ENCODE measurements at places on chromosomes 3 and 15.

DNA sequence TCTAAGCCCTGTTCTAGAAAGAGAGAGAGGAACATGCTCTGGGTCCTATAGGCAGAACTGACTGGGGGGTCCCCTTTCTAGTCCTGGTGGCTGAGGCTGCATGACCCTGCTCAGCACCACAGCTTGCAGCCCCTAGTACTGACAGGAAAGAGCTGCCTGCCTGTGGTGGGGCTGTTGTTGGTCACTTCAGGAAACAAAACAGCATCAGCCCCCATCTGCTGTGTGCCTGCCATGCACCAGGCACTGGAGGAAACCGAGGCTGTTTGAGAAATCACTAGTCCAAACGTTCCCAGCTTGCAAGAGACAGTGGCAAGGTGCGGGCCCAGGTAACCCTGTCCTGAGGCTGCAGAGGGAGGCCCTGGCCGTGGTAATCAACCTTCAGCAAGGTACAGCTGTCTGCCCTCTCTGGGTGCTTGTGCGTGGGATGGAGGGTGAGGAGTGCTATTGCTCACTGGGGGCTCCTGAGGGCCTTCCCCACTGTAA is 90.6 kb downstream of the IQSEC1 start:
- DNase-seq: no peak

DNA sequence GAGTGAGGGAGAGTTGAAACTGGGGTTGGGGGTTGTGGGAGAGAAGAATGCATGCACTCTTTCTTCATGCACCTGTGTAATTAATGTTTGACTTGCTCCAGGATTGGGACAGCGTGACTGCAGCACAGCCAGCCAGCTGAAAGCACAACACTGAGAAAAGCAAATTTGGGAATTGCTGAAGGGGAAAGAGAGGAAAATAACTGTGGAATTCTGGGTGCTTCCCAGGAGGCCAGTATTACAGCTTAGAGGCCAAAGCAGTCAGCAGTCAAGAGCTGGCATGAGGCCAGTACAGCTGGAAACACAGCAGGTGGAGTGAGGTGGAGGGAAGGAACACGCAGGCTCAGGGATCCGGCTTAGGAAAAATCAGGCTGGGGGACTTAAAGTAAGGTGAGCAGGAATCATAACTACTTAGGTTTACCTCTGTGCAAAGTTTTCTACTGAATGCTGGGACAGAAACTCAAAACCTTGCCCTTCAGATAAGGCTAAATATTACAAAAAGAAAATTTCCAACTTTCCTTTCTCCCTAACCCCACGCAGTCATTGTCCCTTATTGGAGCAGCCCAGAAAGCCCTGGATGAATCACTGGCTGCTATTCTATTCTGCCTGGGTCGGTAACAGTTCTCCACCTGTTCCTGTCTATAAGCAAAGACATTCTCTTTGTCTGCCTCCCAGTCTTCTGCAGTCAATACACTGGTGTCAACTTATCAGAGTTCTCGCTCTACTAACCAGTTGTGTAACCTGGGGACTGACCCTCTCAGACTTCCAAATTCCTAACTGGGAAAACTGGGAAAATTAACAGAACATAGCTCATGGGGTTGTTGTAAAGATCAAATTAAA is 167.2 kb downstream of the MAGI1 start:
- no peak for DNase-seq

- DNase-seq: no peak
Measured at GRCh38 chr3:133479895-133480669, 80.2 kb downstream of the BFSP2 start.

DNA sequence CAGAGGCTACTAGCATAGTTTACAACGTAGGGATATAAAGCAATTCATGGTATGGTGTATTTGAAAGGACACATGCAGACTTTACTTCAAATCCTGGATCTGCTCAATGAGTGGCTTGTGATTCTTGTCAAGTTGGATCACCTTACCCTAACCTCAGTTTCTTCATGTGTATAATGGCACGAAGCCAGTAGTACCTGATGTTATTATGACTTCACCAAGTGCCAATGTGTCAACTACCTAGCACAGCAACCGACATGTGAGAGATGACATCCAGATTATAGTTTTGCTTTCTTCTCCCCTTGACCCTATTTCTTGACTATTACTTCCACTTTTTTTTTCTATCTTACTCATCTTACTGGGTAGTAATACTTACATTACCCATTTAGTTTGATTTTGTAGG is 304.5 kb downstream of the RBMS3 start:
- DNase-seq: no peak

All from activated naive CD4-positive, alpha-beta T cell treated with anti-CD3 and anti-CD28 coated beads, Interleukin-2, amount 10 ng/mL, durations not matched to agents 7 days and 5 days (primary cell).